GM19239 (cell line): ENCODE measurements at places on chromosomes 2 and 18.

GRCh38 chr2:218734190-218734975, 23.7 kb downstream of the TTLL4 start:
- DNase-seq: no peak

- no peak for DNase-seq
Observed at GRCh38 chr2:238791354-238791753, 56.5 kb upstream of the TWIST2 start.

DNA sequence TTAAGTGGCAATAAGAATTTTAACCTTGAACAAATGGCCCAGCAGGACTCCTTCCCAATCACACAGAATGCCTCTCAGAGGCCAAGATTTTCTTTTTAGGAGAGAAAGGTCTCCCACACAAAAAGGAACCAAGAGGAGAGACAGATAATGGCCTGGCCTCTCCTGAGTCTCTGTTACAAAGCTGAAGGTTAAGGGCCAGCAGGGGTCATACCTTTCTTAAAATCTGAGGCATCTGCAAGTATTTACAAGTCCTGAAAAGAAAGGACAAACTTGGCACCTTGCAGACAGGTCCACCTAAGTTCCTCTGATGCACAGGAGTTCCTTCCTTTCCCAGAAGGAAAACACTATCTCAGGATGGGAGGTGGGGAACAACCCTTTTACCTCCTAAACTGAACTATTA, 142.3 kb downstream of the TMEM163 start:
- DNase-seq: no peak

DNA sequence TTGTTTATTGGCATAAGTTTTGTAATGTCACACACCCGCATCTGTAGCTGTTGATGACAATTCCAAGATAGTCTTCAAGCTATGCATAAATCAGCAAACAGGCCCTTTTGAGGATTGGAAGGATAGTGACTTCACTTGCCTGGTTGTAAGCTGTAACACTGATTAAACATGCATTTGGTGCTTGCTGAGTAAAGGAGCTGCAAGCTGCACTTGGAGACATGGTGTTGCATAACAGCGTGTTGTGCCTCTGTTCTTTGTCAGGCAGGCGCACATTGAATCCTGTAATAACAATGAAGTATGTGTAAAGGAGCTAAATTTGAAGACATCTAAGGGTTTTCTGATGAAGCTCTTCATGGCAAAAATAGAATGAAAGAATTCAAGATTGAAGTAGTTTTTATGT, 68.7 kb upstream of the TTC27 start:
- DNase-seq: no peak

- DNase-seq: no peak
Observed at GRCh38 chr2:109386004-109386695, 227.6 kb downstream of the SEPTIN10 start.

DNA sequence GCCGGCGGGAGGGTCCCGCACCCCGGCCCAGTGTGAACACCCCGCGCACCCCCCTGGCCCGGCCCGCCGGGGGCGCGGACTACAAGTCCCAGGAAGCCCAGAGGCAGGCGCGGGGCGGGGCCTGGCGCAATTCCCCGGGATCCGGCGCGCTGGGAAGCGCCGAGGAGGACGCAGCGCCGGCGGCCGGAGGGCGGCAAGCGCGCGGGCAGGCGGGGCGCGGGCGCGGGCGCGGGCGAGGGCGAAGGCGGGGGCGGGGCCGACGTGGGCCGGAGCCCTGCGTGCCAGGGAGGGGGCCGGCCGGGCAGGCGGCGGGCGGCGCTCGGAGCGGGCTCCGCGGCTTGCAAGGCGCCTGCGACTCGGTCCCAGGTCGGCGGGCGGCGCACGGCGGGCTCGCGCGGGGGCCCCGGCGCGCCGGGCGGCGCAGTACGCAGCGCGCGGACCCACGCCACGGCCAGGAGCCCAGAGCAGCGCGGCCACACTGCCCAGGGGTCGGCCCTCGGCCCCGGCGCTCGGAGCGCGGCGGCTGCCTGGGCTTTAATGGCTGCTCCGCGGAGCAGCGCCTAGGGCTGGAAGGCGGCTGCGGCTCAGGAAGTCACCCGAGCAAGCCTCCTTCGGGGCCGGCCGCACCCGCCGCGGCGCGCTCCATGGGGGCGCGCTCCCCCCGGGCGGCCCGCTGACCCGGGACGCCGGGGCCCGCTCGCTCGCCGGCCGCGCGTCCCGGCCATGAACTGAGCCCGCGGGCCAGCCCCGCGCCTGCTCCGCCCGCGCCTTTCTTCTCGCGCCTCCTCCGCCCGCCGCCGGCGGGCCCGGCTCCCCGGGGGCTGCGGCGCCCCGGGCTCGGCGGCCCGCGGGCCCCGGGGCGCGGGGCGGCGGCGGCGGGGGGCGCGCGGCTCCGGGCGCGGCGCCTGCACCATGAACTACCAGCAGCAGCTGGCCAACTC, at the start of gene AGAP1:
Gene AGAP1 (plus strand): TSS at position 269 of the 941 bp plus-strand sequence.
- DNase-seq: peak; percentile 58

GRCh38 chr2:54691445-54692135, 31.9 kb upstream of the EML6 start:
- DNase-seq: no peak

GRCh38 chr2:144358374-144358964, 161.4 kb downstream of the ZEB2 start:
- no peak for DNase-seq

DNA sequence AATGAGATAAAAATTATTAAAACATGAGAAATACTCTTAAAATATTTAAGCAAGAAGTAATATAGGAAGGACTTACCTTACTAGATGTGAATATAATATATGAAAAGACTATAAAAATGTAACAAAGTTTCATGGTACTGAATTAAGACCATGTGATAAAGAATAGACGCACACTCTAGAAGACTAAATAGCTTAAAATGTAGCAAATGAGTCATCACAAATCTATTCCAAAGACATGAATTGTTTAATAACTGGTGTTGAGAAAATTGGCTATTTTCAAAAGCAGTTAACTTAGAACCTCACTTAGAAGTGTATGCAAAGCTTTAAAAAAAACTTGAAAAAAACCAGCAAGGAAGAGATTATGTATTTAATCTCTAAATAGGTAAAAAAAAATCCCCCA, 64.1 kb downstream of the POLE4 start:
- no peak for DNase-seq
